ENCODE measurements at places on chromosomes 5 and 9. TPM values are rescaled to one million over a fixed set of nuclear protein-coding genes. Genes with fewer than 3 reads are reported as not detected.

Gene DOCK8
- total RNA-seq, result 28.1 TPM

Gene PCDHGB5
- 13.9 TPM for total RNA-seq

Gene INSL6
- not detected for total RNA-seq

Gene ZBTB34
- total RNA-seq, result 24.9 TPM

Gene TAF11L5
- not detected for total RNA-seq

Gene THBS4
- 54.1 TPM for total RNA-seq

Gene SPATA9
- total RNA-seq, result 0.70 TPM

Gene SWI5
- 33.4 TPM for total RNA-seq

Gene NR5A1
- total RNA-seq, result not detected

DNA sequence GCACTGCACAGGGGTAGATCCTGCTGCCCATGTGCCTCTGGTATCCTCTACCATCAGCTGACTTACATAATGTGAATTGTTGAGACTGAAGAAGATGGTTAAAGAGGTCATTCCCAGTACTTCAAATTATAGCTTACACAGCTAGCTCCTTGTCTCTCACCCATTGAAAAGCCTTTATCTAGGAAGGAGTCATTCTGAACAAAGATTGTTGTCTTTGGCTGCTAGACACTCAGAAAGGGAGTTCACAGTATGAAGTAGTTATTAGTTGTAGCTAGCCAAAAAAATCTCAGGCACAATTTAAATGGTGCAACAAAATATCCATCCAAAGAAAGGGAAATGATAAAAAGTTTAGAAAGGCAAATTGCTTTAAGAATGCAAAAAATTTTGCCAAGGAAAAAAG lies 102.0 kb upstream of the NREP start:
- DNase-seq, result no peak

- no peak for DNase-seq
Measured at GRCh38 chr5:180077594-180078284, 6.2 kb upstream of the RNF130 start.

- DNase-seq, result no peak
Measured at GRCh38 chr5:119383008-119383407, 27.2 kb downstream of the TNFAIP8 start.

GRCh38 chr5:107979291-107979690 lies 308.6 kb upstream of the EFNA5 start:
- DNase-seq, result no peak

GRCh38 chr9:124017929-124018729 lies 6.6 kb downstream of the LHX2 start:
- DNase-seq, result peak; percentile 77

DNA sequence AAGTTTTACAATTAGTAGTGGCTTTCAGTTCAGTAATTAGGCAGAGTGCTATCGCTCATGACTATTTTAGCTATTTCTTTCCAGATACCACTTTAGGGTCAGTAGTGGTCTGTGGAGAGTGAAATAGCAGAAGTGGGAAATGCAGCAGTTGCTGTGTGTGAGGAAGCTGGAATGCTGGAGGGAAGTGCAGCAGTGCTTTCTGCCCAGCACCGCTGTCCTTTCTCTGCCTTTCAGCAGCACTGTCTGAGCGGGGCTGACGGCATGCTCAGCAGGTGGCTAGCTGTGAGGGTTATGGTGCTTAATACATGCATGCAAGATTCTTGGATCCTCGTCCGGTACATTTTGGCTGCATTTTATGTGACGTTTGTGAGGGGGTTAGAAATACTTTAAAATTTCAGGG lies 213.9 kb downstream of the PBX3 start:
- no peak for DNase-seq

- DNase-seq, result peak; percentile 84
Measured at GRCh38 chr5:68252673-68253623, 37.4 kb downstream of the PIK3R1 start.

DNA sequence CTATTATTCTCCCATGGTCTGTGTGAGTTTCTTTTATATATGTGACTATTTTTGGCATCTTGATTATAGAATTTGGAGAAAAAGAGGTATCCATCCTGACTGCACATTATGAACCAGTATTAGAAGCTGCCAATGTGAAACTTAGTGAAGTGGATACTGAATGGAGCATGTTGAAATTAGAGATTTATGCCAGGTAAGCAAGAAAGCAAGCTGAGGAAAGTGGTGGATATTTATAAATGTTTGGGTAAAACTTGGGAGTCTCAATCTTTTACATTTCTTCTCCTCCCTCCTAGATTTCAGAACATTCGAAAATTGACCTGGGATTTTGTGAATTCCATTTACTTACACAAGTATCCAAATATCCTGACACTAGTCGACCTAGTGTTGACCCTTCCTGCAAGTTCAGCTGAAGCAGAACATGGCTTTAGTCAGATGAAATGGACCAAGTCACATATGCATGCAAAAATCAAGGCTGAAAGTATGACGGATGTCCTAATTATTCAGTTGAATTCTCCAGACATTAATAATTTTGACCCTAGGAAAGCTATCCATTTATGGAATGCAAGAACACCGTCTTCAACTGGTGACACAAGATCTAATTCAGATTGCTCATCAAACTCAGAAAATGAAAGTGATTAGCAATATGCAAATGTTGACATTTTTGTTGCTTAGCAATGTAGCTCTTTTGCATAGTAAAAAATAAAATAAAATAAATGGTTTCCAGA lies 66.8 kb upstream of the IL7R start:
- no peak for DNase-seq

DNA sequence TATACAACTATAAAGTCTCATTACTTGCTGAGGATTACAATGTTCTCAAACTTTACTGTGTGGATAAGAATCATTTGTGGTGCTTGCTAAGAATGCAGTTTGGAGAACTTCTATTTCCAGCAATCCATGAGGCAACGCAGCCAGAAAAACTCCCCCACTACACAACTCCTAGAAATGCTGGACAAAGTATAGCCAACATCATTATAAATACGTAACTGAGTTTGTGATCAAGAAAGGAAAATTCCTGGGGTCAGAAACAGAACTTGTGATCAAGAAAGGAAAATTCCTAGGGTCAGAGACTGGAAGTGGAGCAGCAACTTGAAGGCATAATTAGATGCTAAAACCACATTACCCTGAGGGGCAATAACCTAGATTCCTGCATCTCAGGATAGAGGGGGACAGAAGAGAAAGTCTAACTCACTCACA lies 81.1 kb downstream of the MAT2B start:
- no peak for DNase-seq

GRCh38 chr5:76692651-76693050 lies 23.3 kb upstream of the F2R start:
- no peak for DNase-seq

- DNase-seq, result no peak
Measured at GRCh38 chr5:177445917-177446199, 756 bp upstream of the PRR7 start.

DNA sequence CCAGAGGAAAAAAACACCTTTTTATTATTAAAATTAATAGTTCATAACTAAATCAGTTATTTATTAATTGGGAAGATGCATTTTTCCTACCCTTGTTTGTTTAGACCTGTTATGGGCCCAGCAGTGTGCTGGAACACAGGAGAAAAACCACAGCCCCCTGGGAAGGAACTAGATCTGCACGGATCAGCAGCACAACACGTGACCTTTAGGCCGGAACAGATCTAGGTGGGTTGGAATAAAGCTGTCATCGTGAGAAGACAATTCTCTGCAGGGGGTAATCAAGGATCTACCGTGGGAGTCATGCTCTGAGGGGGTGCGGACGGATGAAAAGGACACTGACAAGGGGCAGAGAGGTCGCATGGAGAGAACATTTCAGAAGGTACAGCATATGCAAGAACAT lies 95.8 kb upstream of the SPATA31C2 start:
- DNase-seq, result no peak

DNA sequence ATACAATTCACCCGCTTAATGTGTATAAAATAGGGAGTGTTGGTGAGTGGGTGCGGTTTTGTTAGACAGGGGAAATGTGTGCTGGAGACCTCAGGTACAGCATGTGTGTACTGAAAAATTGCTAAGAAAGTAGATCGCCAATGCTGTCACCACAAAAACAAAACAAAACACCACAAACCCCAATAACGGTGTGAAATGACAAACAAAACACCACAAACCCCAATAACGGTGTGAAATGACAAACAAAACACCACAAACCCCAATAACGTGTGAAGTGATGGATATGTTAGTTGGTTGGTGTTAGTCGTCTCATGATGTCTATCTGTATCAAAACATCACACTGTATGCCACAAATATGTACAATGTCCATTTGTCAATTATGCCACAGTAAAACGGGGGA lies 14.2 kb upstream of the GFPT2 start:
- no peak for DNase-seq

- DNase-seq, result no peak
Measured at GRCh38 chr5:74028976-74029375, 403.0 kb downstream of the ARHGEF28 start.

DNA sequence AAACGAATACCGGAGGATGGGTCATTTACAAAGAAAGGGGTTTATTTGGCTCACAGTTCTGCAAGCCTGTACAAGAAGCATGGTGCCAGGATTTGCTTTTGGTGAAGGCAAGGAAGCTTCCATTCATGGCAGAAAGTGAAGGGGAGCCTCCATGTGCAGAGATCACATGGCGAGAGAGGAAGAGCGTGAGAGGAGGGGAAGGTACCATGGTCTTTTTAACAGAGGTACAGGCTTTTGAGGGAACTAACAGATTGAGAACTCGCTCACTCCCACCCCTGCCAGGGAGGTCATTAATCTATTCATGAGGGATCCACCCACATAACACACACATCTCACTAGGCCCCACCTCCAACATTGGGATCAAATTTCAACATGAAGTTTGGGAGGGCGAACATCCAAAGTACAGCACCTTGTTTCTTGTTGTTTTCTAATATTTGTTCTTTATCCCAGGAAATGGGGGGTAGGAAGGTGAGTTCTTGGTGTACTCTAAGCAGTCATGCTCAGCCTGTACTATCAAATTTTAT lies 18.5 kb downstream of the TMC1 start:
- DNase-seq, result peak; percentile 50

DNA sequence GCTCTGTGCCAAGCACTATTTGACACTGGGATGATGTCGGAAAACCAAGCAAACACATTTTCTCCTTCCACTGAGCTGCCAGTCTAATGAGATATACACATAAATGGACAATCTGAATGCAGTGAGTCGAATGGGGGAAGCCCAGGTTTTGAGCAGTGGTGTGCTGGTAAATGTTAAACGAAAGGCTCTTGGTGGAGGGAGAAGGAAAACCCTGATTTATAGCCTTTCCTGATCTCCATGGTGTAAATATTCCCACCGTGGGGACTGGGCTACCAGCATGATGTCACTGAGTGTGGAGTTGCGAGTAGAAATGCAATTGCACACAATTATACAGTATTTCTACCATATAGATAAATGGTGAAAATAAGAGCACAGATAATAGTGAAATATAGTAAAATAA lies 5.0 kb upstream of the GSN start:
- no peak for DNase-seq

DNA sequence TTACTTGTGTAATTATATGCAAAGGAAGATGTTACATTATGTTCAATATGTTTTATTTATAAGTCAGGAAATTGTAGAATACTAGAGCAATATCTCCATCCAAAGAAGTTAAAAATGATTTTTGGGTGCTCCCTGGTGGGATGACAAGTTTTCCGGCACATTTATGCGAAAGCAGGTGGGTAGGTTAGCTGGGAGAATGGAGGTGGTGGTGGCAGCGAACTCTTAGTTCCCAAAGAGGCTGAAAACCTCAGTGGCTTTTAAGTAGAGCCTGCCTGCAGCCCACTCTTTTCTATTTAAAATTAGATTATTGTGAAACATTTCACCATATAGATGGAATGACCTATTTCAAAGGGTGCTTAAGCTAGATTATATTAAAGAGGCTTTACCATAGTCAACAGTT lies 51.8 kb downstream of the ANKRD33B start:
- no peak for DNase-seq

- no peak for DNase-seq
Measured at GRCh38 chr5:96963267-96963666, 27.4 kb downstream of the LNPEP start.

DNA sequence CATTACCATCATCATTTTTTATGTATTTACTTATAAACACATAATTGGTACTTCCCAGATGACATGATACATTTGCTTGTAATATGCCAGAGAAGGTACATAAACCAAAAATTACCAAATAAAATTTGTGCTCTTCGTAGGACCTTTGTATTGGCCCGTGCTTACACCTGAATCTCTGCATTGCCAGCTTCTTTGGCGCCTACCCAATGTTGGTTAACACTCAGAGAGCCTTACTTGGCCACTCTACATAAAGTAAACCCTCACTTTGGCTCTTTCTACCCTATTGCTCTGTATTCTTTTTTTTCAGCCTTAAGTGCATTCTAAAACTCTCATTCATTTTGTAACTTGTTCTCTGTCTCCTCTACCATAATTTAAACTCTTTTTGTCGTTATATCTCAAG lies 148.1 kb upstream of the ZNF608 start:
- DNase-seq, result no peak

- no peak for DNase-seq
Measured at GRCh38 chr5:172377856-172378255, 76.5 kb downstream of the SH3PXD2B start.

- no peak for DNase-seq
Measured at GRCh38 chr5:146137967-146138403, 32.6 kb upstream of the PLAC8L1 start.

GRCh38 chr5:173140769-173141168 lies 3.6 kb upstream of the BNIP1 start:
- DNase-seq, result no peak

DNA sequence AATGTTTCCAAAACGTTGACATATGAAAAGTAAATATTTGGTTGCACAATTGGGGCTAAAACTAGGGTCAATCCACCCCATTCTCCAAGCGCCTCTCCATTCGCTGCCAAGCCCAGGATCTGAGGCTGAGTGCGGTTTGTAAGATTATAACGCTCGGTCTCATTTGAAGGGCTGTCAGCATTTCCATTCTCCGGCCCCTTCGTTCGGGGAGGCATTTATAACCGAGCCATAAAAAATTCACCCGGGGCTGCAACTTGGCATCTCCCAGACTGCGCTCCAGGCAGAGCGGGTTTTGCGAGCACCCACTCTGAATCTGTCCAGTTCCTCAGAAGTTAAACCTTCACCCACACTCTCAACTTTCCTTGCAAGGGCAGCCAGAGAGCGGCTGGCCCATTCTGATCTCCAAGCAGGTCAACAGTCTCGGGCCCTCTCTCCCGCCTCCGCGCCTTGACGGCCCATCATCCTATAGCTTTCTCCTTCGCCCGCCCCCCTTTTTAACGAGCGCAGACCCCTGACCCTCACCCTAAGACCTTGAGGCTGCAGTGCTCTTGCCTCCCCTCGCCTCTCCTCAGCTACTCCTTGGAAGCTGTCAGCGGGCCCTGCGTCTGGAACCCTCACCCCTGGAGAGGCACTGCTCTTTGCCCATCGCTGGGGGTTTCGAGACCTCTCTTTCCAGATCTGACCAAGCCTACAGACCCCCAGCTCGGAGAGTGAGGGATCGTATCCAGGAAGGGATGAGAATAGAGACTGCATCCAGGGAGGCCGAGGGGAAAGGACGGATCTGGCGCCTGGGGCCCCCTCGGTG lies 1.1 kb downstream of the SLIT3 start:
- peak; percentile 70 for DNase-seq
